HFFc6 (cell line): ENCODE measurements at places on chromosomes 3 and 15.

- DNase-seq, result peak; percentile 59
Observed at GRCh38 chr3:180594631-180595558, 7.1 kb upstream of the TTC14 start.

DNA sequence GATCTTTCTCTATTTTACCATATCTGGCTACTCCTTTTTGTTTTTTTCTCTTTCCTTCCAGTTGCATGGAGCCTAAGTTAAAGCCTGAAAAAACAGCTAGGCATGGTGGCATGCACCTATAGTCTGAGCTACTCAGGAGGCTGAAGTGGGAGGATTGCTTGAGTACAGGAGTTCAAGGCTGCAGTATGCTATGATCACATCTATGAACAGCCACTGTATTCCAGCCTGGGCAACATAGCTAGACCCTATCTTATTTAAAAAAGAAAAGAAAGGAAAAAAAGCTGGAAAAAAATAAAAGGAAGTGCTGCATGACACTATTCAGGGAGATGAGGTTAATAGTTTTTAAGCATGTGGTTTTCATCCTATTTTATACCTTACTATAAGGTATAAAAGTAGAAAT is 4.0 kb upstream of the SKIL start:
- no peak for DNase-seq

DNA sequence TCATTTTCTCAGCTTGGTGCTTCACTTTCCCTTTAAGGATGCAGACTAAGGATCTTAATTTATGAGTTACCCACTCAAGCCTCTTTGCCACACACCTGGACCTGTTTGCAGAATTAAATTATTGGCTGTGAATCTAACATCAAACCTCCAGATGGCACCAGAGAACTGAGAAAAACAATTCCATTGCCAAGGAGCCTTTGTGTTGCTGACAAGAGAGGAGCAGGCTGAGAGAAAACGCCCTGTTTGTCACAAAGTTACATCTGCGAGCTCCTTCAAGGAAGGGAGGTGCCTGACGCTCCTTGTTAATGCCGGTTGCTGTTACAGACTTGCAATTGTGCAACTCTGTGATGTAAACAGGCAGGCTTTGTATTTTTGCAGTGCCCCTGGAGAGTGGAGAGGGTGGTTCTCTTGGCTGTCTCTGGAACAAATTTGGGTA is 36.3 kb upstream of the TMC3 start:
- peak; percentile 67 for DNase-seq

DNA sequence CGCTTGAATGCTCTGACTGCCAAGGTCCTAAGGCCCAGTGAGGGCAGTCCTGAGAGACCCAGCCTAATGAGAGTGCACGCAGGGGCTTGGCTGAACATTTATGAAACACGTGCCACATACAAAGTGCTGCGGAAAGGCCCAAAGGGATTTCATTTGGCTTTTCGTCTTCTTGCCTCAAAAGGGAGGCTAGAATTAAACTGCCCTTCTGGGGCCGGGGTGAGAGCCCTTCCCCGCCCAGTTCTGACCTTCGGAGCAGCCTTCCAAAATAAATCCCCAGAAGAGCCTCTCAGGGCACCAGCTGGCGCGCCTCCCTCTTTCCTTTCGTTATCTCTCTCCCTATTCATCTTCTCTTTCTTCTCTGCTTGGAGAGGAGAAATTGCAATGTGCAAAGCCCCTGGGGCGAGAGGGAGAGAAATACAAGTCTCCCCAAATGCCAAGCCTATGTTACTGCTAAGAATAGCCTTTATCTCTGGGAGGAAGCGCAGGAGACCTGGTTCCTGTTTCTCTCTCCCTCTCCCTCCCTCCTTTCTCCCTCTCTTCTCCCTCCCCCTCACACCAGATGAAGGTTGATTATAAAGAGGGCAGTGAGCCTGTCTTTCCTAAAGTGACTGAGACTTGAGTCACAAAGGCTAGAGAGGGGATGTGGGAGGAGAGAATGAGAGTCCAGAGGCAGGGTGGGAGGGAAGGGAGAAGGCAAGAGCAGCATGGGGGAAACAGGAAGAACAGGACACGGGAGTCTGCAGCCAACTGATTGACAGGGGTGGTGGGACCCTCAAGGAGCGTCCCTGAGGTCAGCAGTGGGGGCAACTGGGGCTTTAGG is 36.7 kb upstream of the NDUFB4 start:
- DNase-seq, result peak; percentile 85

GRCh38 chr3:89889386-89889785 is 782.0 kb downstream of the EPHA3 start:
- no peak for DNase-seq

- no peak for DNase-seq
Observed at GRCh38 chr15:67947254-67948039, 106.7 kb upstream of the PIAS1 start.

GRCh38 chr3:14434498-14435151 is 32.2 kb downstream of the SLC6A6 start:
- DNase-seq, result no peak

DNA sequence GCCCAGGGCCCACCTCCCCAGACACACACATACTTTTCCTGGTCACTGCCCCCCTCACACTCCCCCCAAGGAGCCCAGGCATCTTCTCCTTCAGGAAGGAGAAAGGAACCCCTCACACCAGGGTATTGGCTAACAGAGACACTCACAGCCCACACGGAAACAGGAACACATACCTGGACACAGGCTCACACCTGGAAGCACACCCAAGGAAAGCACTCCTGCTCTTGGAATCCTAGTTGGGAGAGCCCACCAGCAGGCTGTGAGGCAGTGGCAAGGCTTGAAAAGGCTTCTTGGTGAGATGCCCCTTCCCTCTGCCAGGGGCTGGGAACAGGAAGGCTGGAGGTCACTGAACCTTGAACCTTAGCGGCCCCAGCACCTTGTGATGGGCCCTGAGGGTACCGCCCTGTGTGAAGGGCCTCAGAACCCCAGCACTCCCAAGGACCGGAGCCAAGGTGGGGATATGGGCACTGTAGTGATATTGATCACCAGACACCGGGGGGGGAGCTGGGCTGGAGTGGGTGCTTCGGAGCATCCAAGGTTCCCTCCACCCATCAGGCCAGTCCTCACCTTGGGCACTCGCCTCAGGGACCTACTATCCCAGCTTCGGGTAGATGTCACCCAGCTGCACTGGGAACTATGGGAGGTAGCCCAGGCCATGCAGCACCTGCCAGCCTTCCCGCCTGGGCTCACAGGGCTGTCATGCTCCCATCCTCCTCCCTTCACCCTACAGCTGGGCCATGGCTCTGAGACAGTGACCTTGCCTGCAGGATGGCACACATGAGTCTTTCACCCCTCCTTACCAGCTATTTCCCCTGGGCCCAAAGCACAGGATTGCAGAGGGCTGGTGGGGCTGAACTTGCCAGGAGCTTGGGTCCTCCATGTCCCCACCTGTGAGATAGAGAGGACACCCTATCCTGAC is 16.4 kb downstream of the MYL3 start:
- no peak for DNase-seq

GRCh38 chr3:88267847-88268246 is 118.1 kb downstream of the C3orf38 start:
- no peak for DNase-seq

DNA sequence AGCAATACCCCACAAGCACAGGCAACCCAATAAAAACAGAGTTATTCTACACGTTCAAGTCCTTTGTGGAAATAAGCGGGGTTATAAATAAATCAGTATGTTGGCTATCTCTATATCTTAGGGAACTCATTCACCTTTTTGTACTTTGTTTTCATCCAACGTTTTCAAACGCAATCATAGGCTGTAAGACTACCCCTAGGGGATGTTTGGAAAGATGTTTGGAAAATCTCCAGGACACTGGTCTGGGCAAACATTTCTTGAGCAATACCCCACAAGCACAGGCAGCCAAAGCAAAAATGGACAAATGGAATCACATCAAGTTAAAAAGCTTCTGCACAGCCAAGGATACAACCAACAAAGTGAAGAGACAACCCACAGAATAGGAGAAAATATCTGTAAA is 70.1 kb downstream of the CLDN11 start:
- DNase-seq, result peak; percentile 56

- DNase-seq, result no peak
Observed at GRCh38 chr3:151351648-151352047, 22.3 kb upstream of the P2RY13 start.
